Kidney epithelial cell (primary cell): ENCODE measurements at places on chromosomes 1 and 21. TPM values are rescaled to one million over a fixed set of nuclear protein-coding genes. Genes with fewer than 3 reads are reported as not detected.

TMOD4 gene
- total RNA-seq, result not detected in 2 replicates

KRTAP12-2 gene
- not detected in 2 replicates for total RNA-seq

DEGS1 gene
- total RNA-seq, result 66.2 and 89.2 TPM in 2 replicates

TMEM269 gene
- 0.04 and 0.27 TPM in 2 replicates for total RNA-seq

AIRE gene
- 0.17 TPM in 1 of 2 replicates, not detected in the other for total RNA-seq
